ENCODE measurements at places on chromosomes 6 and 20.

- DNase-seq, result no peak
These were observed 33.1 kb downstream of the RAB44 start for GRCh38 chr6:36730424-36731380.

GRCh38 chr20:19419396-19419795 is 207.0 kb downstream of the SLC24A3 start:
- no peak for DNase-seq

GRCh38 chr6:149566410-149567193 is 427 bp downstream of the GINM1 start:
- peak; percentile 76 for DNase-seq

GRCh38 chr20:41770427-41770826 is 152.2 kb upstream of the CHD6 start:
- no peak for DNase-seq

DNA sequence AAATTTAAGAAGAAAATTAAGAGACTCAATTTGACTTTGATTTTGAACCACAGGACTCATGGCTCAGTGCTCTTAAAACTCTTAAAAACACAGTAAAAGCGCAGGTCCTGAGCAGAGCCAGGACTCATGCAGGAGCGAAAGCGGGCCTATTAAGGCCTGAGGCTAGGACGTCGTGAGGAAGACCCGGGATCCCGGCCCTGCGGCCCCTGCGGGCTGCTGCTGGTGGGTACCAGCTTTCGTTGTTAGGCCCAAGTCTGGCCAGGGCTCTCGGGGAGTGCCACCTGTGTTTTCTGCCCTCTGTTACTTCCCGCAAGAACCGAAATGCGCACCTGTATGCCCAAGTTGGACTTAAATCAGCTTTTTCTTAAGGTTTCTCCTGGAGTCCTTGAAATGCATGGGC is 3.4 kb upstream of the PAX1 start:
- DNase-seq, result no peak

DNA sequence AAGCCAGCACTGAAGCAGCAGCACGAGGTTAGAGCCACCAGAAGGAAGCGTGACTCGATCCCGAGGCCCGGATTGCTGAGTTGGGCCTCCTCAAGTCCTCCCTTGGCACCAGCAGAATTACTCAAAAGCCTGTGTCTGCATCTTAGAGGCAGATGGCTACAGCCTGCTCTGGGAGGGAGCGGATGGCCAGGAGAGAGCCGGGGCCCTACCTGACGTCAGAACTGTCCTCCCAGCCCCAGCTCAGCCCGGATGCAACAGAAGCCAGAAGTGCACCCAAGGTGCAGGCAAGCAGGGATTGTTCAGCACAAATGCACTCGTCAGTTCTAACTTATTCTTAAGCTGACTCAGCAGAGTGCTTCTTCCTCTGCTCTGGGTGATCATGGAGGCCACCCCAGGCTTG is 155.5 kb upstream of the RPS6KA2 start:
- DNase-seq, result peak; percentile 35

- no peak for DNase-seq
These were observed 398.5 kb upstream of the GJE1 start for GRCh38 chr6:141734071-141734840.

DNA sequence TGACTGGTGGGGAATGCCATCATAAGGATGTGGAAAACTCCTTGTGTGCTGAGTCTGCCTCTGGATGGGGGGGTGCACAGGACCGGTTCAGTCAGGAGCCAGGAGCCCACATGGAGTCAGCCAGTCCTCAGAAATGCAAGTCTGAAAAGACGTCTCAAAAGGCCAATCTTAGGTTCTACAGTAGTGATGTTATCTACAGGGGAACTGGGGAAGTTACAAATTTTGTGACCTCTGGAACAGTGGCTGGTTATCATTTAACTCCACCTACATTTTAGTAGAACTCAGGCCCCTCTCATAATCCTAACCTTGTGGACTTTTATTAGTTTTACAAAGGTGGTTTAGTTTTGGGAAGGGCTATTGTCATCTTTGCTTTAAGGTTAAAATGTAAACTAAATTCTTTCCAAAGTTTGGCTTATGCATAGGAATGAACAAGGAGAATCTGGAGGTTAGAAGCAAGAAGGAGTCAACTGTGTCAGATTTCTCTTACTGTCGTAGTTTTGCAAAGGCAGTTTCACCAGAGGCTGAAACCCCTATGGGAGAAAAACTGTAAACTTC is 13.7 kb upstream of the TBC1D22B start:
- no peak for DNase-seq

DNA sequence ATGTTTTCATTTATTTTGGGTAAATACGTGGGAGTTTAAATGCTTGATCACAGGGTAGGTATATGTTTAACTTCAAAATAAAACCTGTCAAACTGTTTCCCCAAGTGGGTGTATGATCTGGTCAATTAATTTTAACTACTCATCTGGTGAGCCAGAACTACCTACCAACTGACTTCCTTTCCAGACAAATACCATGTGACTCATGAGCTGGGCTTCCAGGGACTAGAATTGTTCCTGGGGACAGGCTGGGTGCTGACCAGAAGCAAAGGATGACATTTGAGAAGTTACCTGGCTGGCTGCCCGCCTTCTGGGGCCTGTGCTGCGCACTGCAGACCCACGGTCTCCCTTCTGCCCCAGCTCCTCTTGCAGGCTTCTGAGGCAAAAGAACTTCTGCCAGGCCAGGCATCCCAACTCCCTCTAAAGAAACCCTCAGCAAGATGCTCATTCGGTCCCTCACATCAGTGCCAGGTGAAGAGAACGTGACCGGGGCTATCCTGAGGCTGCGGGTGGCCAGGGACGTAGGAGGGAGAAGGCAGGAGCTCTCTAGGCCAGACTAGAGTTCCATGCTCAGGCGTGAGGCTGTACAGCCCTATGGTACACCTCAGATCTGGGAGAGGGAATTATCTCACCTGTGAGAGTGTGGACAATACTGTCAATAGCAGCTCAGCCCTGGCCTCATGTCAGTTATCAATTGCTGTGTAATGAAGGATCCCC is 103.6 kb downstream of the JPH2 start:
- DNase-seq, result no peak

DNA sequence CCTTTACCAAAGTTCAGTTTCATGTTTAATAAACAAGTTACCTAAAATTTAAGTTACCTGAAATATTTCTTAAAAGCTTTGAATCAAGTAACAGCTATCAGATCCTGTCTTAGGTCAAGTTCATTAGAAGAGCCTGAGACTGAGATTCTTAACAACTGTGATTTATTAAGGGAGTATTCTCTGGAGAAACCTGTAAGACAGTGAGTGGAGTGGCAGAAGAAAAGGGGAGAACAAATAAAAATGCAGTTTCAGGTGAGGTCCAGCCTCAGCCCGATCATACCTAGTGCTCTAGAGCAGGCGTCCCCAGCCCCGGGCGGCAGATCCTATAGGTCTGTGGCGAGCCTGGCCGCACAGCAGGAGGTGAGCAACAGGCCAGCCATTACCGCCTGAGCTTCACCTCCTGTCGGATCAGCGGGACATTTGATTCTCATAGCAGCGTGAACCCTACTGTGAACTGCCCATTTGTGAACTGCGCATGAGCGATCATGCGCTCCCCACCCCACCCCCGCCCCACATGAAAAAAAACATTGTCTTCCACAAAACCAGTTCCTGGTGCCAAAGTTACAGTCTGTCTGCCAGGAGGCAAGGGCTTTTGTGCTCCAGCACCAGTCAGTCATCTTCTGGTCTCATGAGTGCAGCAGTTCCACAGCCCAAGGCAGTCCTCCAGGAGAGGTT is 59.2 kb upstream of the ADGRB3 start:
- no peak for DNase-seq

Data from activated CD8-positive, alpha-beta memory T cell treated with anti-CD3 and anti-CD28 coated beads, Interleukin-2, amount 50 U/mL, for 48 hours (primary cell).